ENCODE measurements at places on chromosomes 13 and 19.

DNA sequence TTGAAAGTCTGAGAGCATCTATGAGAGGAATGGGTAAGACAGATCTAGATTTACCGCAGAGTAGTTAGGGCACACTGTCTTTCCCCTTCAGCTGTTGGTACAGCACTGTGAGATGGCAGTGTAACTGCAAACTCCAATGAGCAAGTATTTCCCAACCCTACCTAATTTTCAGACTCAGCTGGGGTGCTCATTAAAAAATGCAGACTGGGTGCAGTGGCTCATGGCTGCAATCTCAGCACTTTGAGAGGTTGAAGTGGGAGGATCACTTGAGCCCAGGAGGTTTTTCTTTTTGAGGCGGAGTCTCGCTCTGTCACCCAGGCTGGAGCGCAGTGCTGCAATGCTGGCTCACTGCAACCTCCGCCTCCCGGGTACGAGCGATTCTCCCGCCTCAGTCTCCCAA lies 12.6 kb downstream of the QPCTL start:
- DNase-seq, result no peak

DNA sequence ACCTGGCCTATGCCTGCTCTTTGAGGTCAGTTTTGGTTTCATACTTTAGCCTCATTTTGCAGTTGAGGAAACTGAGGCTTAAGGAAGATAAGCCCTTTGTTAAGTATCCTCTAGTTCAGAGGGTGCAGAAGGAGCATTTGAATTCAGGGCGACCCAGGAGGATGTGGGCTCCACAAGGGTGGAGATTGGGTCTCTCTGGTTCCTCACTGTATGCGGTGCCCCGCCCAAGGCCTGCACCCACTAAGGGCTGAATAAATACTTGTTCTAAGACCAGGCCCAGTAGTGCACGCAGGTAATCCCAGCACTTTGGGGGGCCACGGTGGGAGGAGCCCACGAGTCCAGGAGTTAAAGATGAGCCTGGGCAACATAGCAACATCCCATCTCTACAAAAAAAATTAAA lies 768 bp upstream of the SLC44A2 start:
- no peak for DNase-seq

GRCh38 chr19:30116530-30116929 lies 174.5 kb downstream of the URI1 start:
- no peak for DNase-seq

DNA sequence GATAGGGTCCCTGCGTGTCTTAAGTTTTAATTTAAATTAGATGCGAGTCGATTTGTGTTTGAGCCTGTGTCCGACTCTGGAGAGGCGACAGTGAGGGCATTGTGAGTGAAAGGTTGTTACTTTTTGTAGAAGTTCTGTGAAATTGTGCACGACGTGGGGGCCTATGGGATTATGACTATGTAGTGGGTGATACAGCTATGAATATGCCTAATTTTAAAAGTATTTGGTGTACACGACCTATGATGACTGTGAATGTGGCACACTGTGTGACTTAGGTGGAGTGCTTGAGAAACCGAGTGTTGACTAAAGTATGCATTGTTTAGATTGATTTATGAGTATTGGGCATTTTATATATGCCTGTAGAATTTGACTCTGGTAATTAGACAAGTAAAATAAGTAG lies 646 bp downstream of the ZNF567 start:
- DNase-seq, result no peak

DNA sequence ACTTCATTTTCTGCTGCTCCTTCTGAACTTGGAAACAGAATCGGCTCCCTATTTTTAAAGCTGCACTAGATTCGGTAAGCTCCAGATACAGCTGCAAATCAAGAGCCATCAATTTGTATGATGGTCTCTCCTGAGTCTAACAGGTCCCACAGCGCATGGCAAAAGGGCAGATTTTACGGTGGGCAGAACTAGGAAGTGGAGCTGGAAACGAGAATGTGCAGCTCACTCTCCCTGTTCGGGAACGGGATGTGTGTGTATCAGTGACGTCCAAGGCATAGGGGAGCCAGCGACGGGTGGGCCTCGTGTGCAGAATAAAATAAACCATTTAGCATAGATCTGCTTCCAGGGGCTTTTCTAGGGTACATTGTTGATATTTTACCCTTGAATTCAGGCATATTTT lies 74.2 kb downstream of the COL4A1 start:
- DNase-seq, result no peak

DNA sequence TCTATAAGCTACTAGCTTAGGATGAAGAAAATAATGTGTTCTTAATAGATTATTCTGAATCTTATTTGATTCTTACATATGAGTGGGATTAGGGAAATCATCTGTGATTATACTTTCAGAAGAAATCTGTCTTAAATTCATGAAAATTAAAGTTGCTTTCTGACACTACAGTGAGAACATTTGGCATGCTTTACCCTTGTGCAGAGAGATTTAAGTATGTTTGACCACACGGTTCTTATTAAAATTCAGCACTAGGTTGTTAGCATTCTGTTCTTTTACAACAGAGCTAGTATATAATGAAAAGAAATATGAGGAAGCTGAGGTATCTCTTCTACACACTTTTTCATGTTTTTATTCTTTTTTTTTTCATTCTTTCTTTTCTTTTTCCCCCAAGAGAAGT lies 2723.9 kb downstream of the PCDH9 start:
- DNase-seq, result no peak

- no peak for DNase-seq
These were observed 1526.9 kb downstream of the EFNB2 start for GRCh38 chr13:105008604-105009003.

GRCh38 chr13:94056362-94056990 lies 423.0 kb downstream of the DCT start:
- DNase-seq, result no peak

DNA sequence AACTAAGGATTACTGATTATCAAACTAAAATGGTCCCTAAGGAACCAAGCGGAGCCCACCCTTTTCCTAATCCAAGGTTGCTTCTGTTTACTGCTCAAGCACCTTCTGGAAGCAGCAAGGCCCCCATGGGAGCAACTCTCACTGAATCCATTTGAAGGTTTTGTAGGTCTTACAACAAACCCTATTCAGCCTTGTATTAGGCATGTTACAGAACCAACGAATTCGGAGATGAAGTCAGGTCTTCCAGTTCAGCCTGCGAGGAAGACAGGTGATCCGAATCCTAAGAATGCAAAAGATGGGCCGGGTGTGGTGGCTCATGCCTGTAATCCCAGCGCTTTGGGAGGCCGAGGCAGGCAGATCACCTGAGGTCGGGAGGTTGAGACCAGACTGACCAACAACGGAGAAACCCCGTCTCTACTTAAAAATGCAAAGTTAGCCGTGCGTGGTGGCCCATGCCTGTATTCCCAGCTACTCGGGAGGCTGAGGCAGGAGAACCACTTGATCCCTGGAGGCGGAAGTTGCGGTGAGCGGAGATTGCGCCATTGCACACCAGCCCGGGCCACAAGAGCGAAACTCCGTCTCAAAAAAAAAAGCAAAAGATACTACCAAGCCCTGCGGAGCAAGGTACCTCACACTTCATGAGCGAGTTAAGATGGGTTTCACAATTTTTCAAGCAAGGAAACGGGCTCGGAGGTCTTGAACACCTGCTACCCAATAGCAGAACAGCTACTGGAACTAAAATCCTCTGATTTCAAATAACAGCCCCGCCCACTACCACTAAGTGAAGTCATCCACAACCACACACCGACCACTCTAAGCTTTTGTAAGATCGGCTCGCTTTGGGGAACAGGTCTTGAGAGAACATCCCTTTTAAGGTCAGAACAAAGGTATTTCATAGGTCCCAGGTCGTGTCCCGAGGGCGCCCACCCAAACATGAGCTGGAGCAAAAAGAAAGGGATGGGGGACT lies 609 bp downstream of the ZAR1L start:
- peak; percentile 97 for DNase-seq

DNA sequence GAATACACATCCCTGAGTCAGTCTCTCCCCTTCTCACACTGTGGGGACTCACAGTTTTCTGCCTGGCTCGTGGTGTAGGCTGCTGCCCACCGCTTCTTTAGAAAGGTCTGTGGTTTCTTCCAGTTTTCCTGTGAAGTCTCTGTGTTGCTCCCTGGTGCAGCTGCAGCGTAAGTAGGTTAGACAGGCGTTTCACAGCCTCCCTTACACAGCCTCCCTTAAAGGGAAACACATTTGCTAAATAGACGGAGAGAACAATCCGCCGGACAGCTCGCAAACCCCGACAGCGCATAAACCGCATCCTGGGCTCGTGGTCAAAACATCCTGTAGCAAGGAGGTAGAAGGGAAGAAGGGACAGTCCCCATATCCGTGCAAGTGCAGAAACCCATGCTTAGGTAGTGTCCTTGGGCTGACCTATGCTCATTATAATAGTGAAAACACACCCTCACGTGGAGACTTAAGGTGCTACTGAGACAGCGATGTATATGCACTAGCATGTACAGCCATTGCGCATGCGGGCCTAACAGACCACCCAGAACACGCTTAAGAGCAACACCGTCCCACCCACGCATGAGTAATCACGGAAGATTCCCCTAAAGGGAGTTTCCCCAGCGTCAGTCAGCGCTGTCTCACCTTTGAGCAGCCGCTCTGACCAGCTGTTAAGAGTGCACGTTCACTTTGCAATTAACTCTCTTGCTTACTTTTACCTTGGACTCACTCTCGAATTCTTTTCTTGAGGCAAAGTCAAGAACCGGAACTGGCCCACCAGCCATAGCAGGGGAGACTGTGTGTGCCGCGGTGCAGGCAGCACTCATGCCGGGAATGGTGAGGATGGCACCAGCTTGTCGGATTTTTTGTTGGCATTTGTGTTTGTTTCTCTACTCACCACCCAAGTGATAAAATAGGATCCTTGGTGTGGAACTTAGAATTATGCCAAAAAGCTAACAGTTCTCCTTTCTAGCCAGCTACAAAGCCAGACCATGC lies 16.6 kb downstream of the SIGLEC8 start:
- DNase-seq, result peak; percentile 73

Measured in GF-D8 (cell line).